NCI-H510A treated with DMSO at 0.1 percent for 48 hours (cell line): ENCODE measurements at places on chromosomes 7 and 10.

- no peak for DNase-seq
These were observed 373.3 kb upstream of the PRKCQ start for GRCh38 chr10:6953271-6953801.

DNA sequence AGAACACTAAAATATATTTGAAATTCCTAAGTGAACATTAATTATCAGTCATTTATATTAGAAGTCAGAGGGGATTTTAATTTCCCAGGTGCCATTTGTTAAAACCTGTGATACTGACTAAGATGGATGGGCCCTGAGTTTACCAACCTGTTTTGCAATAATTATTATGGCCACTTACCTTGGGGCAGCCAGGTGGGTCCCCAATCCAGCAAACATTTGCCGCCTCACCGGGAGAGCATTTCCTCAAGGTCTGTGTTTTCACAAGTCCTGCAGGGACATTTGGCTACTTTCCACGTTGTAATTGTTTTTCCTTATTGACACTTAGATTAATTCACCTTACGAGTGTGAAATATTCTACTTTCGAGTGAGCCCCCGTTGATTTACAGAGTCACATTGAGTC is 251.2 kb upstream of the PPP2R2D start:
- no peak for DNase-seq

GRCh38 chr10:103479135-103479534 is at the start of gene CALHM3:
Gene CALHM3, minus strand, starts transcription at chr10:103479240. Its CDS starts 208 bp downstream, at chr10:103479032.
- no peak for DNase-seq

GRCh38 chr7:131505636-131506557 is 50.5 kb downstream of the PODXL start:
- no peak for DNase-seq

- no peak for DNase-seq
These were observed 140.2 kb downstream of the AUTS2 start for GRCh38 chr7:69738396-69738951.

- DNase-seq = no peak
These were observed 112.2 kb downstream of the ADARB2 start for GRCh38 chr10:1625079-1625478.

DNA sequence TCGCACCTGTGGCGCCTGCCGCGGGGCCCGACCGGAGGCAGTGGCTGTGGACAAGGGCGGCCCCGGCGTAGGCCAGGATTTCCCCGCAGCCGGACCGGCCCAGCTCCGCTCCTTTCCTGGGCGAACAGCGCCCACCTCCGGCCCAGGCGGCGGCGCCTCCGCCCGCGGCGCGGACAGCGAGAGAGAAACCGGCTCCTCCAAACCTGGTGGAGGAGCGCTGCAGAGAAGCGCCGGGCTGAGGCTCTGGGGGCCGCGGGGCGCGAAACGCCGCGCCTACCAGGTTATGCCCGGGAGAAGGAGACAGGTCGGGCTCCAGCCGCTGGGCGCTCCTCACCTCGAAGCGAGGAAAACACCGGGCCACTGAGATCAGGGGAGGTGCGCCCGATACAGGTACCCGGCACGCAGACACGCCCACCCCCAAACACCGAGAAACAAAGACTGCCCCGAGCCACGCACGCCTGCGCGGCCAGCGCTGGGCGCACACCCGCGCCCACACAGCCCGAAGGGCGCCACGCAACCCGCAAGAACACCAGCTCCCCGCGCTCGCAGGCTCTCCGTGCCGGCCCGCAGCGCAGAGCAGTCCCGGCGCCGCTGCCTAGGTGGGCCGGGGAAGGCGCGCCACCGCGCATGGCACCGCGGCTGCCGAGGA is 3.3 kb downstream of the GRID1 start:
- peak; percentile 50 for DNase-seq

- no peak for DNase-seq
These were observed 331.2 kb downstream of the ACTR3B start for GRCh38 chr7:153090764-153091163.

- no peak for DNase-seq
These were observed 8.7 kb downstream of the TTYH3 start for GRCh38 chr7:2640482-2640830.

DNA sequence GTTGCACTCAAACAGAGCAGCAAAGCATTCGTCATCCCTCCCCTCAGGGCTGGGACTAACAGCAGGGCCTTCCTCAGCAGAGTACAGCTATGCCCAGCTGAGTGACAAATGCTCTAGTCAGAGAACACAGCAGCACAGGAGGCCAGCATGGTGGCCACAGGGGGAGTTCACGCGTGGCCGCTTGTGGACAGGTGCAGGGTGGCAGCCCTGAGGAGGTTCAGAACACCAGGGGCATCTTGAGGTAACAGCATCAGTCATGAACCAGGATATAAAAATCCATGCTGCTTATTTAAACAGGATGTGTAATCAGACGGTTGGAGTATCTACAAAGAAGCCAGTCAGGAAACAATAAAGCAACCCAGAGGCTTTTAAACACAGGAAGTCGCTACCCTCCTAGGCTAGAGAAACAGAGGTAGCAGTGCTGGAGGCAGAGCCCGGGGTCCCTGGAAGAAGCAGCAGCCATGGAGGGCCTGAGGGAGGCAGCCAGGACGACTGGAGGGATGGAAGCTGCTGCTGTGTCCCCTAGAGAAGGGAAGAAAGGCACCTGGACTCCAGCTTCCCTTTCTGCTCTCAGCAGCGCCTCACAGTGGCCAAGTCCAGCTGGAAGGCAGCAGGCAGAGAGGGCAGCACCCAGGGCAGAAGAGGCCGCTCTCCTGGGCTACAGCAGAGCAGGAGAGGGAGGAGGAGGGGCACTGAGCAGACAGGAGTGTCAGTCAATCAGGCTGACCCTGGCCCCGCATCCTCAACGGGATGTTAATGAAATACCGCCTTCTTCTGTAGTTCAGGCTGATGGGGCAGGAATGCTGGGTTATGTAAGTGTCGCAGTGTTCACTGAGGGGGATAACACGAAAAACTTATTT is 70.8 kb upstream of the UCN3 start:
- peak; percentile 8 for DNase-seq

DNA sequence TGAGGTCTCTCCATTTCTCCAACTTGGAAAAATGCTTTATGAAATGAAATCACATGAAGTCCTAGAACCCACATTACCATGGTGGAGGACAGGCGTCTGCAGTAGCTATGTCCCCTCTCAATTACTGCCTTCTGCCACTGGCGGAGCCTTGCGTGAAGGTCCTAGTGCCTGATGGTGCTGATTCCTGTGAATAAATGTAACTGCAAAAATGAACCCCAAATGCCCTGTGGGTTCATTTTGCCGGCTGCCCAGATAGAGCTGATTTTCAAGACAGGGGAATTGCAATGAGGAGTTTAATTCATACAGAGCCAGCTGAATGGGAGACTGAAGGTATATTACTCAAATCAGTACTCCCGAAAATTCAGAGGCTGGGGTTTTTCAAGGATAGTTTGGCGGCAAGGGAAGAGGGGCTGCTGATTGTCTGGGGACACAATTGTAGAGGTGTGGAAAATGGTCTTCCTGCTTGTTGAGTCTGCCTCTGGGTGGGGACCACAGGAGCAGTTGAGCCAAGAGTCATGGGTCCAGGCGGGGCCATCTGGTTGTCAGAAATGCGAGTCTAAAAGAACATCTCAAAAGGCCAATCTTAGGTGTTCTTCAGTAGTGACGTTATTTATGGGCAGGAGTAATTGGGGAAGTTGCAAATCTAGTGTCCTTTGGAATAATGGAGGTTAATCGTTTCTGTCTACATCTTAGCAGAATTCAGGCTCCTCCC is 13.5 kb downstream of the PRF1 start:
- DNase-seq = no peak

DNA sequence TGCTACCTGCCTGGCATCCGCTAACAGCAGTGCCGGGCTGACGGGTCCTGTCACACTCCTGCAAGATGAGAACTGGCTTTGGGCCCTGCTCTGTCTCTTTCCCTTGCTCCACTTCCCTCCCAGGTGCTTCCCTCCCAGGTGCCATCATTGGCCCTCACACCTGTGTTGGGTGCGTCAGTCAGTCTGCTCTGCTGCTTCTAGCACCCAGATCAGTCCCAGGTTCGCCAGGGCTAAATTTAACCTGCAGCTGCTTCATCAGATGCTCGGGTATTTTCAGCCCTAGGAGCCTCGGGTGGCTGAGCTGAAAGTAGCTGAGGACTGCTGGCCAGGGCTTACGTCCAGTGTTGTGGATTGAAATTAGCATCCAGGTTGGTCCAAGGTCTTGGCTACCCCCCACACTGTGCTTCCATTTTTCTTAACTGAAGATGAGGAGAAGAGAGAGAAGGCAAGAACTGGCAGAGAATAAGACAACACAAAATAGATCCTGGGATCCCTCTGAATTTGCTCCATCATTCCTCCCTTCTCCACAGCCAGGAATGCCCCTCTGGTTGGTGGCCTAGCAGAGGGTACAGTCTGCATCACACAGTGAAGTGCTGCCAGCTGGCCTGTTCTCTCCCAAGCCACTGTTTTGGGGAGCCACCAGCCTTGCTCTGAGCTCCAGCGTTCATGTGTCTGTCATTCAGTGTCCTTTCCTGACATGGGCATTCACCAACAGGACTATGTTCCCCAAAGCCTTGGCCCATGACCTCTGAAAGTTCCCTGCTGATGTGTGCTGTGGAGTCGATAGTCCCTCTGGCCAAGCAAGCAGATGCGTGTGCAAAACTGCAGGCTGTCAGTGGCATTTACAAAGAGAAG is 65.9 kb upstream of the SYPL1 start:
- no peak for DNase-seq

DNA sequence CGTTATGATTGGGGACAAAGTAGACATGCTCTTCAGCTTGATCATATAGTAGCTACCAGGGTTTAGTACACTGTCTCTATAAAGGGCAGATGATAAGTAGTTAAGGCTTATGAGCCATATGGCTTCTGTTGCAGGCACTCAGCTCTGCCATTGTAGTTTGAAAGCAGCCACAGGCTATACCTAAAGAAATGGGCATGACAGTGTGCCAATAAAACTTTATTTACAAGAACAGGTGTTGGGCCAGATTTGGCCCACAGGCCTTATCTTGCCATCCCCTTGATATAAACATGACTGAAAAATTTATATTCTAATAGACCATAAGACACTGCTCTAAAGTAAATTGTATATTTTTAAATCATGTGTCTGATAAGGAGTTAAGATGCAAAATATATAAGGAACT is 36.6 kb downstream of the GRK5 start:
- no peak for DNase-seq

GRCh38 chr7:122465296-122465695 is 160.7 kb upstream of the FEZF1 start:
- no peak for DNase-seq

DNA sequence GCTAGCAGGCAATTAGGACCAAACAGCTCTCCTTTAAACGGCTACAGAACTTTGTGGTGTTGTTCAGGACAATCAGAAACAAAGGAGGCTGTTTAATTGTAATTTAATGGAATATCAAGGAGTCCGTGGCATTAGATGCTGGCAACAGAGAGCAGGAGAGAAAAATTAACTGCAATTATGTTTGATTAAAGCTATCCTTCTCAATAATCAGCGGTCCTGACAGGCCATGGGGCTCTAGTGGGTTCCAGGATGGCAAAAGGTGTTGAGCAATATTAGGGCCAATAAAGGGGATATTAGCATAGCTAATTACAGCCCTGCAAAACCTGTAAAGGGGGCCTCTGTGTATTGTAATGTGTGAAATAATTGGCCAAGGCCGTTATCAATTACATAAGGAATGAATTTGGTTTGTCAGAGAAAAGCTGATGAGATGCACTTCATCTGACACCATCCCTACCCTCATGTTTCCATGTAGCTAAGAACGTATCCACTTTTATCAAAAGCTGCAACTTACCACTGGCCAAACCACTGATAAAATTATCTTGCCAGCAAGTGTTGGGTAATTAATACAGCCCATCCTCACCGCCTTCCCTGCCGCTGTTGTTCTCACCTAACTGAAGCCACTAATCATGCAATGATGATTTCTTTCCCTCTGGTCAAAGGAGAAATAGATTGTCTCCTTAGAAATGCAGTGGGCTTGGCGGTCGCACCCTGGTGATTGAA is 81.6 kb downstream of the EBF3 start:
- no peak for DNase-seq

- DNase-seq = no peak
These were observed 4.7 kb downstream of the ZNF503 start for GRCh38 chr10:75396631-75397495.

DNA sequence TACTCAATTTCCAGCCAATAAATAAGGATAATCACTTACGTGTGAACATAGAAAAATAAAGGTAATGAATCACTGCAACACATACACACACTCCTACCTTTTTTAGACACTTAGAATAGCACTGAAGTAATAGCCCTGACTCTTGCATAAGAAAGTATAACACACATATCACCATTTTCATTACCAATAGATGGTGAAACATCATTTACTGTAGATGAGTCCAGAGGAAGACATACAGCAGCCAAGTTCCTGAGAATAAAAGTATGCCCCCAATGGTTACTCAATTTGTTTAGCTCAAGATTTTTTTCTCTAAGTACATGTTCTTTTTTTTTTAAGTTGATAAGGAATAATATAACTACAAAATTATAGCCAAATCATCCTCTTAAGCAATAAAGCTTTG is 316.3 kb downstream of the PARD3 start:
- no peak for DNase-seq

GRCh38 chr10:111440501-111440900 is 363.7 kb downstream of the ADRA2A start:
- no peak for DNase-seq

DNA sequence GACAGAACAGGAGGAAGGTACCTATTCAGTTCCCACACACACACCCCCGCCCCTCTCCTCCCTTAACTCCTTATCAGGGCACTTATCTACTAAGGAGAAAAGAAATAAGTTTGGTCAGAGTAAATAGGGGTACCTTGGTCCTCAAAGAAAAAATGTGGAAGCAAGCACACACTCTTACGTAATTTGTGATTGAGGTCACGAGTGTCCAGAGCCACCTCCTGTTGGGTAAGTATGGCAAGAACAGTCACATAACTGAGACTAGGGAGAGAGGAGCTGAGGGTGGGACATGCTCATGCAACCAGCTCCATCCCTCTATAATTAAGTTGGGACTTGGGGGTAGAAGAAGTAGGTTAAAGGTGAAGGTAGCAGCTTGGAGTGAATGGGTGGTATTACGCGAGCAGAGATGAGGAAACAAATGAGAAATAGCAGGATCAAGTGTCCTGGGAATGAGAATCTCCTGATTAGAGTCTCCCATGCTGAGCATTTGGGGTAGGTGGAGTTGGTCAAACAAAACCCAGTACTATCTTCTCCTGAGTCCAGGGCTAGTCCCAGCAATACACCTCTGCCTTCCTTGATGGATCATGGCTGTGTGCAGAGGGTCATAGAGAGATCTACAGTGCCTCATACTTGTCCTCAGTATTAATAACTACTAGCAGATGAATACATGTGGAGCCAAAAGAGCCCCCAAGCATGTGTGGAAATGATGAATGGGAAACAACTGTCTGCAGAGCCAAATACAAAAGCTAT is 77.1 kb downstream of the GSAP start:
- DNase-seq = no peak
